ENCODE measurements at places on chromosomes 11 and 22. TPM values are rescaled to one million over a fixed set of nuclear protein-coding genes. Genes with fewer than 3 reads are reported as not detected.

DNA sequence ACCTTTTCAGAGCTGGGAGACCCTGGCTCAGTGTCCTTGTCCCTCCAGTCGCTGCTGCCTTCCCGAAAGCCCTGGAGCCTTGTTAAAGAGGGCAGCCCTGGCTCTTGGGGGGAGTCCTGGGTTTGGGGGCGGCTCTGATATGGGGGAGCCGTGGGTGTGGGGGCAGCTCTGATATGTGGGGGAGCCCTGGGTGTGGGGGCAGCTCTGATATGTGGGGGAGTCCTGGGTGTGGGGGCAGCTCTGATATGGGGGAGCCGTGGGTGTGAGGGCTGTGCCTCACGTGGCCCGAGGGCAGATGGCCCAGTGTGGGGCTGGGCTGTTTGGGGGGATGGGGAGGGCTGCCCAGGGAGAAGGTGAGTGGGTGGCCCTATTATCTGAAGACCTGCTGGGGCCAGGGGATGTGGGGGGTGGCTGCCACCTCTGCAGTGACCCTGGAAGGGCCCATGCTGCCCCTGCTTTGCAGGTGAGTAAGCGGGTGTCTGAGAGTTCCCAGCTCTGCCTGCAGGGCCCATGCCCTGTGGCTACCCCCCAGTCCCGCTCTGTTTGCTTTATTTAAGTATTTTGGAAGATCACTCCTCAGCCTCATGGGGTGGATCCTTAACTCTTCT, 30.9 kb upstream of the GRAMD4 start:
- DNase-seq: no peak

Gene ZNRF3
- 1.0 TPM for total RNA-seq

Gene APOC3
- total RNA-seq: not detected

- peak; percentile 90 for DNase-seq
Observed at GRCh38 chr22:44697423-44698141, 4.4 kb upstream of the PRR5 start.

DNA sequence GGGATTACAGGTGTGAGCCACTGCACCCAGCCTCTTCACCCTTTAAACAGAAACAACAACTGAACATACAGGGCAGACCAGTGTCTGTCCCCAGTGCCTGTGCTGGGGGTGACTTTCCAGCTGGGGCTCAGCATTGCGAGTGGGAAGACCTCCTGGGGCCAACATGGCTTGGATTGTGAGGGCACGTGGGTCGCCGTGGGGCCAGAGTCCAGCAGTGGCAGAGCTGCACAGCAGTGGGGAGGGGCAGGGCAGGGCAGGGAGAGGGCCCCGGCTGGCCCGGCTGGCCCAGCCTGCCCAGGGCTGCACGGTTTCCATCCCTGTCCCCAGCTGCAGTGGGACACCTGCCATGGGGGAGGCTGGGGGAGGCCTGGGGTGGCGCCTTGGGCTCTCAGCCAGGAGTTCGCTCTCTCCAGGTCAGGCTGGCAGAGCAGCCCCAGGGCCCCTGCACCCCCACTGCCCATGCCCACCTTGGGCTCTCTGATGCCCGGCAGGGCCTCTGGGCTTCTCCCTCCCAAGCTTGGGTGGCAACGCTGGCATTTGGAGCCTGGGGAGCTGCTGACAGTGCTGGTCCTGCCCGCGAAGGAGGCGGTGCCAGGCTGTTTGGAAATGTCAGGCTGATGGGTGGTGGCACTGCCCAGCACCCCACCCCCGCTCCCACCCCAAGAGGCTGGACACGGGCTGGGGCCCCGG, 30.5 kb upstream of the CCDC188 start:
- no peak for DNase-seq

DNA sequence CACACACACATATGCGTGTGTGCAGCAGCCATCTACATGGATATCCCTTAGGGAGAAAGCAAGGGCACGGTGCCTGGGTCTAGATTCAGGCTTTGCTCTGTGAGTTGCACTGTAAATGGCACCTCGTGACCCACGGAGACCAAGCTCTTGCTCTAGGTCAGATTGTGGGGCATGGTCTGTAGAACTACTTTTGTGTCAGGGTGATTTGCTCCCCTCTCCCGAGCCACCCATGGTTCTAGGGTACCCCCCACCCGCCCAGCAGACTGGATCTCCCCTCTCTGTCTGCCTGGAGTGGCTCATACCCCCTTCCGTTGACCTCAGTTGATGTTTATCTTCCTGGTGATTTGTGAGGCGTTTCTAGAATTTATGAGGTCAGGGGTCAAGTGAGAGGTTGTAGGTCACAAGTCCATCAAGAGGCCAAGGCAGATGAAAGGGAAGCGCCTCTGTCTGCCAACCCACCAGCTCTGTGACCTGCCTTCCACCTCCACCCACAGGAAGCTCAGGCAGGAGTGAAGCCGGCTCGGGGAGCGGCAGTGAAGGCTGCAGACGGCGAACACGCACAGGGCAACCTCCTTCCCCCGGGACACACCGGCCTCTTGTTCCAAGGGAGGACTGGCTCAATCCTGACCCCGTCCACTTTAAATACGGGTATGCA, 76.2 kb upstream of the TTLL12 start:
- peak; percentile 74 for DNase-seq

GRCh38 chr22:29470159-29470855, 9.7 kb upstream of the NEFH start:
- peak; percentile 58 for DNase-seq

GRCh38 chr11:86632499-86633269, 39.7 kb downstream of the ME3 start:
- no peak for DNase-seq

DNA sequence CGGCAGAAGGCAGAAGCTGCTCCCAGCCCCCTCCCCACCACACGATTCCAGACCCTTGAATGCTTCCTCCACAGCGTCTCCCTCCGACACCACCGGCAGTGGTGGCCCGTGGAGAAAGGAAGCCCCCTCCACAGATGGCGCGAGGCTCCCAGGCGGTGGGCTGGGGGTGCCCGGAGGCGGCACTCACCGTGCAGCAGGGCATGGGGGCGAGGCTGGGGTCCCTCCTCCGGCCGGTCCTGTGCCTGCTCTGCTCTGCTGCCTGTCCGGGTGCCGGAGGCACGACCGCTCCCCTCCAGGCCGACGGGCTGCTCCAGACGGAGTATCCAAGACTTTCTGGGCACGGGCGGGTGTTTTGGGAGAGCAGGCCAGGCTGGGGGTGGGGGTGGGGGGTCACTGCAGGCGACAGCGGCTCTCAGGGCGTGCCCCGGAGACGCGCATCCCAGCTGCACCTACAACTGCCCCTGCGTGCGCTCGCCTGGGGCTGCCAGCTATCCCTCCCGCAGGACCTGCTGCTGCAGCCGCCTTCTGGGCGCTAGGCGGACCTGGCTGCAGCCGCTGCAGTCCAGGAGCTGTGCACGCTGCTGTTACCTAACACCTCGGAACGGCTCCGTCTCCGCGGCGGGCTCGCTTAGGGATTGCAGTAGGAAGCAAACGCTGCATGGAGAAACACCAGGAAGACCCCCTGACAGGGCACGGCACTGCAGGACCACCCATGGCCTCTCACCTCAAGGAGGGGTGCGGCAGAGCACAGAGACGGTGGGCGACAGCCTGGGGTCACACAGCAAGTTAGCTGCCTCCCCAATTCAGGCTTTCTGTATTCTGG, 15.2 kb downstream of the MRGPRG start:
- no peak for DNase-seq

Gene ZNF215
- 0.72 TPM for total RNA-seq

Gene UQCR10
- total RNA-seq: 121 TPM

- no peak for DNase-seq
Observed at GRCh38 chr11:94662065-94662779, 95.1 kb downstream of the PIWIL4 start.

Gene OR52H1
- total RNA-seq: not detected

Gene CHEK1
- 144 TPM for total RNA-seq

GRCh38 chr11:82007521-82007920, 726.1 kb downstream of the FAM181B start:
- no peak for DNase-seq

Gene GUCY1A2
- not detected for total RNA-seq

DNA sequence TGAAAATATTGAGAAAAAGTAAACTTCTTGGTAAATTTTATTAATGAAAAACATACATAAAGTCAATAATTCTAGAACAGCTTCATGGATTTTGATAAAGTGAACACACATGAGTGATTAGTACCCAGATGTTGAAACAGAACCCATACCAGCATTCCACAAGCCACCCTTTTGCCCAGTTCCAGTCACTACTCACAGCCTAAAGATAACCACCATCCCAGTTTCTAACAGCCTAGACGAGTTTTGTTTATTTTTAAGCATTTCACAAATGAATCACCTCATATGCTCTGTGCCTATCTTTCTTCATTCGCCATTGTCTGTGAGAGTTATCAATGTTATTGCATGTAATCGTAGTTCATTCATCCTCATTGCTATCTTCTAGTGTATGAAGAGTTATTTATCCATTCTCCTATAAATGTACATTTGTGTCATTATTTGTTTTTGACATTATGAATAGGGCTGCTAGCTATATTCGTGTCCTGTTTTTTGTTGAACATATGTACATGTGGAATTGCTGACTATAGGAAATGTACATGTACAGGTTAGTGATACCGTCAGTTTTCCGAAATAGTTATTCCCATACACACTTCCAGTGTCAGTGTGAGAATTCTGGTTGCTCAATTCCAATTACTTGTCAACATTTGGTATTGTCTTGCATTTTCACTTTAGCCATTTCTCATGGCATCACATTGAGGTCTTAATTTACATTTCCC, 44.5 kb upstream of the TEAD1 start:
- DNase-seq: no peak

- no peak for DNase-seq
Observed at GRCh38 chr22:20530368-20531153, 23.2 kb downstream of the MED15 start.

- DNase-seq: no peak
Observed at GRCh38 chr11:20088397-20089225, 71.7 kb downstream of the DBX1 start.

GRCh38 chr11:95330302-95330701, 99.3 kb upstream of the SESN3 start:
- DNase-seq: no peak

DNA sequence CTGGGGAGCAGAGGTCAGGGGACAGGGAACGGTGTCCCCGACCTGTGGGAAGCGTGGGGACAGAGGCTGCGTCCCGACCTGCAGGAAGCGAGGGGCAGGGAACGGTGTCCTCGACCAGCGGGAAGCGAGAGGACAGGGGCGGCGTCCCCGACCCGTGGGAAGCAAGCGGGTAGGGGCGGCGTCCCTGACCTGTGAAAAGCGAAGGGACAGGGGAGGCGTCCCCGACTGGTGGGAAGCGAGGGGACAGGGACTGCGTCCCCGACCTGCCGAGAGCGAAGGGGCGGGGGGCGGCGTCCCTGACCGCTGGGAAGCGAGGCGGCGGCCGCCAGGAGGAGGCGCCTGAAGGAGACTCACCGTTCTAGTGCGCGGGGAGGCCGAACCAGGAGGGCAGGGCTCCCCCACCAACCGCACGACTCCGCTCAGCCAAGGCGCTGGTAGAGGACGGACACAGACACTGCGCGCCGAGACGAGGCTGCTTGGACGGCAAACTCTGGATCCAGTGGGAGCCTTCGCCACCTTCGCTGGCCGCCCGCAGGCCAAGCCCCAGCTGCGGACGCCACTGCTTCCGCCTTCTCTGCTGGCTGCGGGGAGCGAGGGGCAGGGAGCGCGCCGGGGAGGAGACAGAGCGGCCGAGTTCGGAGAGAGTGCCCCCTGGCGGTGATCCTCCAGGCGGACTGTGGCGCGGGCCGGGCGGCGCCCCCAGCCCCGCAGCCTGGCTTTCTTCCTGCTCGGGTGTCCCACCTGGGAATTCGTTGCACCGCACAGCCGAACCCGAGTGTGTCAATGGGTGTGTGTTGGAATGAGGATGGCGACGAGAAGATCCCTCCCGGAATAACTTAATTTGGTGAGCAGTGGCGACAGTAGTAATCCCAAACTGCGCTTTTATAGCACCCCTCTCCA, at the start of gene TRAF6:
TSS of gene TRAF6 (minus strand) at position 579 of the 900 bp plus-strand sequence. CDS start 8,757 bp downstream, outside the sequence.
- peak; percentile 85 for DNase-seq

DNA sequence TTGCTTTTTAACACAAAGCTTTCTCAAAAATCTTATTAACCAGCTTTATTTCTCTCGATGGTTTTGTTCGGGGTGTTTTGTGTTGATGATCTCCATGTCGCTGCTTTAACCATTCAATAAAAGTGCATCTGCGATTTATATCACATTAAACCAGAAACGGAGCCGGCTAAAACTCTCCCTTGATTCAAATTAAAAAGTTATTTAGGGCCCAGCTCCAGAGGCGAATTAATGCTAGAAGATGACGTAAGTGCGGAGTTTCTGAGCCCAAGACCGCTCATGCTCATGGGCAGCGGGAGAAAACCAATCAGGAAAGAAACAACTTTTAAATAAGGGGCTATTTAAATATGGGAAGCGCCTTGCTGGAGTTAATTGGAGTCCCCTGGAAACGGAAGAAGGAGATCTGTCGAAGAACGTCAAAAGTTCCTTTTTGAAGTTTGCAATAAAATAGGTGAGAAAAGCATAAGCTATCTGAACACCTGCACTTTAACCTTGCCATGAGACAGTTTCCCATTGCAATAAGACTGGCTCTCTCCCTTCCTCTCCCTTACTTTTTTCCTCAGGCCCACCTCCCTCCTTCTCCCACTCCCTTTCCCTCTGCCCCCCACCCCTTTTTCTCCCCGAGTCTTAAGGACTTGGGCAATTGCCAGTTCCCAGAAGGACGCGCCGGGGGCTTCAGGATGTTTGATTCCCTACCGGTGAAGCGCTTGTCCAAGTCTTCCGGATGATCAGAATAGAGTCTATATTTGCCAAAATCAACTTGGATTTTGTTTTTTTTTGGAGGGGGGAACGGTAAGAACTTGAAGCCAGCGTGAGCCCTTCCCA, 1.9 kb upstream of the DBX1 start:
- no peak for DNase-seq

DNA sequence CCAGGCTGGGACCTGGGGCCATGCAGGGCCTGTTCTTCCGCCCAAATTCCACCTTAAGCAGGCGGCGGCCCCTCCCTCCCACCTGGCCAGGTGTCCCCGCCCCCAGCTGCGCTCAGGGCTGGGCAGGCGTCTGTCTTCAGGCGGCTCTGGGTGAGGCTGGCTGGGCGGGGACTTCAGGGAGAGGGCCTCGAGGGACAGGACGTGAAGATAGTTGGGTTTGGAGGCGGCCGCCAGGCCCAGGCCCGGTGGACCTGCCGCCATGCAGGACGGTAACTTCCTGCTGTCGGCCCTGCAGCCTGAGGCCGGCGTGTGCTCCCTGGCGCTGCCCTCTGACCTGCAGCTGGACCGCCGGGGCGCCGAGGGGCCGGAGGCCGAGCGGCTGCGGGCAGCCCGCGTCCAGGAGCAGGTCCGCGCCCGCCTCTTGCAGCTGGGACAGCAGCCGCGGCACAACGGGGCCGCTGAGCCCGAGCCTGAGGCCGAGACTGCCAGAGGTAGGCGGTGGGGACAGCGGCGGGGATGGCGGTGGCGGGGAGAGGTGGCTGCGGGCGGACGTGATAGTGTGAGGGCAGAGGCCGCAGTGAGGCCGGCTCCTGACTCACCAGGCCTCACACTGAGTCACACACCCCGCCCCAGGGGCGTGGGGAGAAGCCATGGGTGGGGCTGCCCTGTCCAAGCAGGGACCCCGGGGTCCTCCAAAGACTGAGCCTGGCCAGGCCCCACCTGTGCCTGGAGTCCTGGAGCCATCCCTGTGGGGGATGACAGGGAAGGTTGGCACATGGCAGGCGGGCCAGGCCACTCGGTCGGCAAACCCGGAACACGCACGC, at the start of gene PKP3:
TSS of gene PKP3 (plus strand) at position 176 of the 824 bp plus-strand sequence. CDS start at position 260, 84 bp downstream.
- no peak for DNase-seq

Gene WNT11
- not detected for total RNA-seq

Gene FAR1
- 48.3 TPM for total RNA-seq

Gene CD3D
- total RNA-seq: 438 TPM

- DNase-seq: no peak
Observed at GRCh38 chr11:84497181-84497580, 1130.0 kb downstream of the DLG2 start.

- DNase-seq: no peak
Observed at GRCh38 chr11:3369366-3369765, 9.6 kb downstream of the ZNF195 start.

Measured in CD8-positive, alpha-beta memory T cell (primary cell).